ENCODE measurements at places on chromosomes 5 and 9.
A peak's percentile ranks its signal among the peaks of the same experiment; 100 is the strongest.

DNA sequence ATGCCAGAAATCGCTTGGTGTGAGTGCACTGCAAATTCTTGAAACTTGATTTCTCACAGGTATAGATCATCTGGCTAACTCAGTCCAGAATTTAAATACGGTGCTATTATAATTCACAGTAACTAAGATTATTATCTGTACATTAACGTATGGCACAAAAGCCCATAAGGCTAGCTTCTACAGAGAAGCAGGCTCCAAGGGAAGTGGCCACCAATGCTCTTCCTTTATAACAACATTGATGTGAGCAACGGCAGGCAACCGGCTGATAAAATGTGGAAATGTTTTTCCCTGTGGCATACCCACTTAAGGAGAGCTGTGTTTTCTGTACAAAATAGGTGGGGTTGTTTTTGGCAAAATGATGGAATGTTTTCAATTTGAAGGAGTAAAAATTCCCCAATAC is 35.7 kb downstream of the SEMA4D start:
- no peak for DNase-seq

DNA sequence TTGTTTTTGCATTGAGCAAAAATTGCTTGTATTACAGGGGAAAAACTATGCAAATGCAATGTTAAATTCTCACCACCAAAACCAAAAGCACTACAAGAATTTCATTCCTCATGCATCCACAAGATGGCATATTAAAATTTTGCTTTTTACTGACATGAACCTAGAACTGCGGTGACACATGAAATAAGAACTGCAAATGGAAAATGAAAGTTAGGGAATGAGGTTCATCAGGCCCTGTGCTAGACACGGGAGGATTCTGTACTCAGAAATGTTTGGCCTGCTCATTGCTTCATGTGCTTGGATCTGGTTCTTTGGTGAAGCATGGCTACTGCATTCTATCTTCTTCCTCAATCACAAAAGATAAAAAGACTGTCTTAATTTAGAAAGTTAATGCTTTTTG is 9.1 kb upstream of the RFK start:
- no peak for DNase-seq

- no peak for DNase-seq
Observed at GRCh38 chr5:27474047-27474309, 435.6 kb upstream of the CDH9 start.

- no peak for DNase-seq
Observed at GRCh38 chr5:106940986-106941385, 729.8 kb downstream of the EFNA5 start.

GRCh38 chr9:34387239-34387638 is 10.5 kb upstream of the MYORG start:
- DNase-seq, result no peak

GRCh38 chr9:86892576-86892975 is 54.7 kb downstream of the GAS1 start:
- DNase-seq, result no peak

- DNase-seq, result no peak
Observed at GRCh38 chr5:163624431-163624830, 119.0 kb downstream of the MAT2B start.

DNA sequence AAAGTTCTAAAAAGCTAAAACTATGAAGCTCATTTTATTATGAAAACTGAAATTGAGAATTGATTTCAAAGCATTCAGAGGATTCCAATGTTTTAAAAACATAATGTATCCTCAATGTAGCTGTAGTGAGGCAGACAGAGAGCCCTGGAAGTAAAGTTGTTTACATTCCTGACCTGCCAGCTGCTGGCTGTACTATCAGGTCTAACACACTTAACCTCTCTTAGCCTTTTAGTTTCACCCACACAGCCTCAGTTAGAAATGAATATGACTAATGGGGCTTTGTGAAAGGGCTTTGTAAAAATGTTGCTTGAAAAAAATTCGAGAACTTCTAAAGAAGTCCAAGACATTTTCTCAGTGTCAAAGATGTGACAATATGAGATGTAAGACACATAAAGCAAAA is 122.6 kb downstream of the FBXL17 start:
- no peak for DNase-seq

DNA sequence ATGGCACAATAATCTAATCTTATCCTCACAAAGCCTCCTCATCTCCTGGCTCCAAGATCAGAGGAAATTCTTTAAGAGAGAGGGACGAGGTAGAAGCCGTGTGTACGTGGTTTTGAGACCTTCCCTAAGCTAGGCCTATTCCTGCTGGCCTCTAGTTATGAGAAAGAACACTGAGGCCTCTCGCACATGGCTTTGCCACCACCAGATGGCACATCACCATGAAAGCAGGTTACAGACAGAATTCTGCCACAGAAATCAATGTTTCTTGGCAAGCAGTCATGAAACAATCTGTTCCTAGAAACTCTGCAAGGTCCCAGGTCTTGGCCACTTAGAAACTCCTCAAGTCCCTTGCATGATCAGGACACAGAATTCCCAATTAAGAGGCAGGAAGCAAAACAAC is 268.2 kb upstream of the TAS2R1 start:
- no peak for DNase-seq

GRCh38 chr5:173823721-173824567 is 64.2 kb upstream of the CPEB4 start:
- no peak for DNase-seq

GRCh38 chr9:36551910-36552309 is 20.8 kb upstream of the MELK start:
- no peak for DNase-seq

GRCh38 chr9:82563094-82563493 is 499.8 kb downstream of the RASEF start:
- no peak for DNase-seq

GRCh38 chr5:143618141-143618540 is 193.8 kb upstream of the HMHB1 start:
- DNase-seq, result no peak

- no peak for DNase-seq
Observed at GRCh38 chr5:140041492-140042392, 1.4 kb downstream of the NRG2 start.

- no peak for DNase-seq
Observed at GRCh38 chr5:61638476-61638875, 306.4 kb downstream of the ZSWIM6 start.

DNA sequence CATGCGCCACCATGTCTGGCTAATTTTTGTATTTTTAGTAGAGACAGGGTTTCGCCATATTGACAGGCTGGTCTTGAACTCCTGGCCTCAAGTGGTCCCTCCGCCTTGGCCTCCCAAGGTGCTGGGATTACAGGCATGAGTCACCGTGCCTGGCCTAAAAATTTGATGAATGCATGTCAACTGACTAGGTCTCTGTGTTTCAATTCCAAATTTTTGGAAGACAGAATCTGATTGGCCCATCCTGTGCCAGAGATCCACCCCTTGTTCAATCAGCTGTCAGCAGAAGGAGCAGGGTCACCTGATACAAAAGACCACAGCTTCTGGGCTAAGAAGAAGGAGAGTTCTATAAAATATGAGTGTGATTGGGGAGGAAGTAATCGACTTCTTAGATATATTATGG is 43.5 kb upstream of the COL15A1 start:
- DNase-seq, result no peak

GRCh38 chr9:131669269-131670157 is 70.4 kb downstream of the RAPGEF1 start:
- peak; percentile 53 for DNase-seq

DNA sequence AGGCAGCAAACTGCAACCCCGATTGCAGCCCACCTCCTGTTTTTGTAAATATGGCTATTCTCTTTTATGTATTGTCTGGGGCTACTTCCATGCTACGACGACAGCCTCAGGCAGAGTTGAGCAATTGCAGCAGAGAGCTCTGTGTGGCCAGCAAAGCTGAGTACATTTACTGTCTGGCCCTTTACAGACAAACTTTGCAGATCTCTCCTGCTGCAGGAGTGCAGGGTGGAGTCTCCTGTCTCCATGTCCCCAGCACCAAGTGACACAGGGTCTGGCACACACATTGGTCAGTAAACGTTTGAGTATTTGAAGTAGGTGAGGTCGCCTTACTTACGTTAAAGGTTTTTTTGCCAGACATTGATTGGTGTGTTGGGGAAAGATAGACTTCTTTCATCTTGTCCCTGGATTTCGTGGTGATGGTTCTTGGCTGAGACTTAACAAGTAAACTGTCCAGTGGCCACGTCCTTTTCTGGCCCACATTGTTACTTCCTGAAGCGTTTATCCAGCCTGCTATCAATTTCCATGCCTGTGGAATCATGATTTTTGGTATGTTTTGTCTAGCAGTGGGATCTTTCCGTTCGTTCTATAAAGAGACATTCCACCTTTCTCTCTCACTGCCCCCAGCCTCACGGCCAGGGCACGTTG is 27.2 kb downstream of the PRRC2B start:
- no peak for DNase-seq

- no peak for DNase-seq
Observed at GRCh38 chr5:146410272-146410671, 36.9 kb upstream of the TCERG1 start.

GRCh38 chr5:14545862-14546261 is 35.7 kb upstream of the OTULINL start:
- no peak for DNase-seq

DNA sequence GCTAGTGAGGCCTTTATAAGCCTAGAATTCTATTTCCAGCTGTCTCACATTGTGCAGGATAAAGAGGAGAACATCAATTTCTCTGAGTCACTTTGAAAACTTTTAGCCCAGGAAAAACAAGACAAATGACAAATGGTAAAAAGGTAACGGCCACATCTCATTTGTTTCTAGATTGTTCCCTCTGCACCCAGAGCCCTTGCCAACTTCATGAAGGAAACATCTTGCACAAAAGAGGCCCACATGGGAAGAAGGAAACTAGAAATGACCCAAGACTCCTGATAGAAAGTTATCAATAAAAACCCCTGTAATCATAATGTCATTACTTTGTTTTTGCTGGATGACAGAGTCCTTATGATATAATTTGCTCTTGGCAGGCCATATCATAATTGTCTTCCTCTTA is 5.3 kb downstream of the DPYSL3 start:
- DNase-seq, result no peak

- DNase-seq, result no peak
Observed at GRCh38 chr9:9612270-9612669, 1000.5 kb downstream of the PTPRD start.

DNA sequence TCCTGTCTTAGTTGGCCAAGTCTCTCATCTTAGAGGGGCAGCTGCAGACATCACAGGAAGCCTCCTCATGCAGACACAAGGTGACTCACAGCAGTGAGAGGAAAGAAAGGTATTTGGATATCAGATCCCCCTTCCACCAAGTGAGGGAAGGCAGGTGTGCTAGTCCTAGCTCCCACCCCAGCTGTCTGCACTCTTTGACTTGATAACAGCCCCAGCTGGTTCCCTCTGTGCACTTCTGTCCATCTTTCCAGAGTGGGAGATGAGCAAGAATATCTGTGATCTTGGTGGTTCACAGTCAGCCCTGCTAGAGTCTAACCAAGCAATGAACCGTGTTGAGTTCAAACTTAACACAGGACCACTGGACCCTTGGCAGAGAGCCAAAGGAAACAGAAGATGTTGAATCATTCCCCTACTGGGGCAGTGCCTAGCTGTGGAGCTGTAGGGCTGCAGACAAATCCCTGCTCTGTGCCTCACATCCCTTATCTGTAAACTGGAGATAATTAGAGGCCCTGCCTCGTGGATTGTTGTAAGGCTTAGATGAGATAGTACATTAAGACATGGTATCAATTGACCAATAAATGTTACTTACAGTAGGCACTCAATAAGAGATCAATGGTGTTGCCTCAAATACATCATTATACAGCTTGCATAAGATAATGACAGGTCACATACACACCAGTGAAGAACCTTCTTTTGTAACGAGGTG is 39.1 kb downstream of the SH3RF2 start:
- DNase-seq, result no peak

GRCh38 chr5:123209502-123210027 is 120.5 kb downstream of the PRDM6 start:
- no peak for DNase-seq

DNA sequence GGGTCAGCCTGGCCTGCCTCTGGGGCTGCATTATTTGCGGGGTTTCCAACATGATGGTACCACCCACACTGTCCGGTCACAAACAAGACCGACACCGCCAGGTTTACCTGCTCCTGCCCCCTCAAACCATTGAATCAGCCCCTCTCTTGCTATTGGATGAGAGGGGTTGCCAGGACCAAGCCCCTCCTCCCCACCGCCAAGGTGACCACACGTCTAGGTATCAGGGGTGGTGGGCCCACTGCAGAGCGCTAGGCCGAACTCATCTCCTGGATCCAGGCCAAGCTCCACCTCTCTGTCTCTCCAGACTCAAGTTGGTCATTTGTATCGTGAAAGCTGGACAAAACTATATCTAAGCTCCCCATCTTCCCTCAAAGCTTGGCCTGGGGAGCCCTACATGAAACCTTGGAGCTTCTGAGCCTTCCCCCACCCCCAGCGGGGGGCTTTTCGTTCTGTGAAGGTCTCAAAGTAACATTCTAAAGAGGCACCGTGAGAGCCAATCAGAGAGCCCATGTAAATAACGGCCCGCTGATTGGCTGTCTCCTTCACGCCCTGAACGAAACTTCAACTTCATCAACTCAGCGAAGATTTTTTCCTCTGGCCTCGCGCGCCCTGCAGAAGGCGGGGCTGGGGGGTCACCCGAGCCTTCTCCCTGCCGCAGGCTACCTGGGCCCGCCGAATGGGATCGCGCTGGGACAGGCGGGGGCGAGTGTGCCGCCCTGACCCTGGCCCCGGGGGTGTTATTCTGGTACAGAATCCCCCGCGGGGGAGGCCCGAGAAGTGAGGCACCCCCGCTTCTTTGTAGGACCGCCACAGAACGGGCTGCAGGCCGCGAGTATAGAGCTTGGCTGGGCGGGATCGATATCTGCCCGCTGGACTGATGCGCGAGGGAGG is 49.6 kb upstream of the PSD2 start:
- DNase-seq, result peak; percentile 18

DNA sequence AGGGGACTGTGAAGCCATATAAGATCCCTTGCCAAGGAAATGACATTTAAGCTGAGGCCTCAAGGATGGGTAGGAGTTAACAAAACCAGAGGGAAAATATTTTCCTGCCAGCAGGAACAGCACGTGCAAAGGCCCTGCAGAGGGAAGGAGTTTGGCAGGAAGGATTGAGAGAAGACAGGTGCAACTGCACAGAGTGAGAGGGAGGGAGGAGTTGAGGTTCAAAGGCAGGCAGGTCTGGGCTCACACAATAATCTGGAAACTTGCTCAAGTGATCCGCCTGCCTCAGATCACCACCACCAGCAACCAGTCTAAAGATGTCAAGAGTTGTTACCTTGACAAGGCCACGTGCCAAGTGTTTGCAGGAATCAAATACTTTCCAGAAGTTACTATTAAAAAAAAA is 31.1 kb upstream of the PWWP2A start:
- no peak for DNase-seq
